ENCODE measurements at places on chromosomes 3 and 15.

DNA sequence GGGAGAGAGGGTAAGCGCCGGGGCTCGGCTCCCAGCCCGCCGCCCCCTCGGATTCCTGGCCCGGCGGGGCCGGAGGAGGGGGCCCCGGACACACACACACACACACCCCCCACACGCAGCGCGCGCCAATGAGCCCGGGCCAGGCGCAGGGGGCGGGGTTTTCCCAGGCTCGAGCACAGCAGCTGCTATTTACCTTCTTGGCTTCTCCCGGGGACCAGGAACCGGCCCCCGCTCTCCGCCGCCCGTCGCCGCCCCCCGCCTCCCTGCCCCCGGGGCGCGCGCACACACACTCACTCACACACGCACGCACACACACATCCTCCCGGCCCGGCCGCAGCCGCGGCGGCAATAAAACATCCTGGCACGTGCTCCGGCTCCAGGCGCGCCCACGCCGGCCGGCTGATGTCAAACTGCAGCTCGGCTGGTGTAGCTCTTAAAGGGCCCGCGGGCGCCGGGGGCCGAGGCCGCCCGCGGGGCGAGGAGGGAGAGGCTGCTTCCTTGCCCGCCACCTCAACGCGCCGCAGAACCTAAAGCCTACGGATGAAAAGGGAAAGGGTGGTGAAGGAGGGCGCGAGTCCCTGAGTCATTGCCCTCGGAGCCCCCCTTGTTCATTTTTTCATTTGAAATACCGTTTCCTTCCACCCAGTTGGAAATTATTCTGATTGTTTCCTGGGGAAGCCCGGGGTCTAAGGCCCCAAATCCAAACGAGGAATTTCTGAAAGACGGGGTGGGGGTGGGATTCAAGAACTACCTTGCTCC, 1.0 kb upstream of the HES1 start:
- peak; percentile 90 for DNase-seq

DNA sequence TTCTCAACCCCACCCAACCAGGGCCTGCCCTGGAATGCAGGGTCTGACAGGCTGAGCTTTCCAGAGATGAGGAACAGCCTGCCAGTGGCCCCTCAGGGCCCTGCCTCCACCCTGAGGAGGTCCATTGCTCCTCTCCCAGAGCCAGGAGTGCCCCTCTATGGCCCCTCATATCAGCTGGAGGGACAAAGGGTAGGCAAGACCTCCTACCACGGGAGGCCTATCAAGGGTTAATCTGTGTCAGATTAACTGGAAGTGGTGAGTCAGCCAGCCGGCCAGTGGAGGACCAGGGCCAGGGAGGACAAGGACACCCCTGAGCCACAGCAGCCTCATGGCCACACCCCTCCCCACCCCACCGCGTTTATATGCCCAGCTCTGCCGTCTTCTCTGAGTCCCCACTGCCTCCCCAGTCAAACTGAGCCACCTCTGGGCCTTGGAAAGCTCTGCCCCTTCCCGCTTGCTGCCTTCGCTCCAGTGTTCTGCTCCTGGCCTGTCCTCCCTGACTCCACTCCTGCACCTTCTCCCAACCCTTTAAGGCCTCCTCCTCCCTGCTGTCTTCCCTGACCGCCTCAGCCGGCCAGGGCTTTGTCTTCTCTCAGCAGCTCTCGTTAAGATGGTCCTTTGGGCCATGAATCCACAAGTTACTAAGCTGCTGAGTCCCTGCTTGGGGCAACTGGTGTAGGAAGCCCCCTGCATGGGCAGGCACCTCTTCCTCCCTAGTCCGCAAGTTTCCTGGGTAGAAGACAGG, 6.5 kb downstream of the CCDC33 start:
- DNase-seq: no peak

DNA sequence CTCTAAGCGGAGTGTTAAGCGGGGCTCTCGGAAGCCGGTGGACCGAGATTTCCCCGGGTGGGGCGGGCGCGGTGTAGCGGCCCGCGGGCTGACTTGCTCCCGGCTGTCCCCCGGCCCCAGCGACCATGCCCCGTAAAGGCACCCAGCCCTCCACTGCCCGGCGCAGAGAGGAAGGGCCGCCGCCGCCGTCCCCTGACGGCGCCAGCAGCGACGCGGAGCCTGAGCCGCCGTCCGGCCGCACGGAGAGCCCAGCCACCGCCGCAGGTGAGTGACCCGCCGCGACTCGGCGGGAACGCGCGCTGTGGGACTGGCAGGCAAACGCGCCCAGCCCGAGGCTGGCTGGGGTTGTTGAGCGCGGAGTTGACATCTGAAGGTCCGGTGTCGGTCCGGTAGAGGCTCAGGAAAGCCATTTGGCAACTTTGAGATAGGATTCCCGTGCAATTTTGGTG, 1.3 kb downstream of the SMC4 start:
- DNase-seq: peak; percentile 48

GRCh38 chr3:78895528-78895927, 872.3 kb downstream of the ROBO1 start:
- DNase-seq: no peak

GRCh38 chr15:75992897-75993296, 19.3 kb downstream of the NRG4 start:
- no peak for DNase-seq
